ENCODE measurements at places on chromosomes 12 and 14.
A peak's percentile ranks its signal among the peaks of the same experiment; 100 is the strongest.

DNA sequence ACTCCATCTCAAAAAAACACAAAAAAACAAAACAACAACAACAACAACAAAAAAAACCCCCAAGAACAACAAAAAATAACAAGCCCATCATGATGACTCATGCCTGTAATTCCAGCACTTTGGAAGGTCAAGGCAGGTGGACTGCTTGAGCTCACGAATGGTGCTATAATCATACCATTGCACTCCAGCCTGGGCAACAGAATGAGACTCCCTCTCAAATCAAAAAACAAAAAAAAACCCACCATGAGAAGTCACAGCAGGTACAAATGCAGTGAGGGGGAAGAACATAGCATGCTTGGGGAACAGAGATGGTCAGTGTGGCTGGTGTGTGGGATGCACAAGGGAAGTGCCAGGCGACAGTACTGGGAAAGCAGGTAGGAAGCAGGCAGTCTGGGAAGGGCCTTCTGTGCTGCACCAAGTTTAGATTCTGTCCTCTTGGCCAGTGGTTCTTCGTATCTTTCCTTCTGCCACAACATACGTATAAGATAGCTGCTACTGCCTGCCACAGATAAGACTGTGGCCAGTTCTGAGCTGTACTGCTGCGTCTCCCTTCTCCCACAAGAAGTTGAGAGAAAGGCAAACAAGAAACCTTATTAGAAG is 28.0 kb downstream of the ATG14 start:
- DNase-seq, result no peak

- no peak for DNase-seq
Measured at GRCh38 chr12:49253033-49253623, 11.8 kb upstream of the TUBA1C start.

DNA sequence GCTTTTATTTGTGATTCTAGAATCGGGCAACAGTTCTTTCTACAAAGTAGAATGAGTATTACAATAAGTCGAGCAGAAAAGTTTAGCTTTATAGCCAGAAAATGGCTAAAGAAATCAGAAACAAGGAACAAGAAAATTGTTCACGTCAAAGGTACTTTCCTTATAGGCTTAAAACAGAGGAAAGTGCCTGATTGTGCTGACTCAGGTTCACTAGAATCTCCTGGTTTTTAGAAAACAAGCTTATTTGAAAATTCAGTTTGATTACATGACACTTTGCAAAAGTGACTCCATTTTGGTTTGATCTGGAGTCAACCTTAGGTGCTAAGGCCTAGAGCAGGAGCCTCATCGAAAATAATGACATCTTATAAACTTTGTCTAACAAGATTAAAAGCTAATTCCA is 564.7 kb upstream of the FLRT2 start:
- no peak for DNase-seq

- DNase-seq, result no peak
Measured at GRCh38 chr12:3055704-3056467, 21.3 kb upstream of the TSPAN9 start.

- peak; percentile 10 for DNase-seq
Measured at GRCh38 chr12:91361864-91362263, 179.2 kb upstream of the DCN start.
